Right hindlimb (tissue), 1 donor: ENCODE measurements at places on chromosomes 1 and 21.

GRCh38 chr1:25684216-25684965 lies 67.8 kb downstream of the MAN1C1 start:
- no peak for DNase-seq

GRCh38 chr1:56584910-56585528 lies 5.7 kb upstream of the PLPP3 start:
- peak; percentile 44 for DNase-seq

- DNase-seq = no peak
Observed at GRCh38 chr1:67348586-67349252, 41.0 kb downstream of the IL12RB2 start.

DNA sequence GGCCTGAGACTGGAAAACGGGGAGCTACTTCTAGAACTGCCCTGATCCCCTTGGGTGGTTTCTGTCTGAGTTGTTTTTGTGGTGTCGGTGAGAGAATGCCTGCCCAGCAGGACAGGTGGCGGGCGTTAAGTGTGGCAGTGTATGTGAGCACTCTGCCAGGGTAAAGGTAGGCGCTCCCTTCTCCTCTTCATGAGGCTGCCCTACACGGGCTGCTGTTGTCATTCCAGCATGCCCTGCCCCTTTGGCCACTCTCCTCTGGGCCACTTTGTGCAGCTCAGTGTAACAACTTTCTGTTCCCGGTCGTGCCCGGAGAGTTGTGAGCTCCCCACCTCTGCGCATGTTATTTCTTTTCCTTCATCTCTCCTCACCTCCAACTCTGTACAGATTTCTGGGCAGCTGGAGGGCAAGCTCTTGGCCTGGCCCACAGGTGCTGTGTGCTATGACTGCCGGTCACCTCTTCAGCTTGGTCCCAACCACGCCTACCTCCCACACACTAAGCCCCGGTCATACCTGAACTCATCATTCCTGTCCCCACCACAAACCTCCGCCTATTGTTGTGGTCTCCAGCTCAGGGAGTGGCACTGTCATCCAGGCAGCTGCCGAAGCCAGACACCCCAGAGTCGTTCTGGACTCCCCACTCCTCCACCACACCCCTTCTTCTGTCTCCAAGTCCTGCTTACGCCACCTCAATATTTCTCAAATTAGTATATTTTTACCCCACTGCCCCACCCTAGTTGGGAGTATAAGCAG lies 69.0 kb downstream of the GADD45A start:
- no peak for DNase-seq

DNA sequence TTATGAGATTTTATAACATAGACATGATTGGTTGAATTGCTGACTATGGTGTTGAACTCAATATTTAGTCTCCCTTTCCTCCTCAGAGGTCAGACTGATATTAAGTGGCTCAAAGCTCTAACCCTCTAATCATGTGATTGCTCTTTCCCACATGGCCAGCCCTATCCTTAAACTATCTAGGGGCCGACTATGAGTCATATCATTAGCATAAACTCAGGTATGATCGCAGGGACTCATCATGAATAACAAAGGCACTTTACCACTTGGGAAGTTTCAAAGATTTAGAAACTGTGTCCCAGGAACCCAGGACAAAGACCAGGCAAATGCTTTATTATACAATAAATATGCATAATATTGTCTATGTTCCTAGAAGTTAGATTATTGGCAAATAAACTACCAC lies 894.6 kb upstream of the NEGR1 start:
- DNase-seq = no peak

DNA sequence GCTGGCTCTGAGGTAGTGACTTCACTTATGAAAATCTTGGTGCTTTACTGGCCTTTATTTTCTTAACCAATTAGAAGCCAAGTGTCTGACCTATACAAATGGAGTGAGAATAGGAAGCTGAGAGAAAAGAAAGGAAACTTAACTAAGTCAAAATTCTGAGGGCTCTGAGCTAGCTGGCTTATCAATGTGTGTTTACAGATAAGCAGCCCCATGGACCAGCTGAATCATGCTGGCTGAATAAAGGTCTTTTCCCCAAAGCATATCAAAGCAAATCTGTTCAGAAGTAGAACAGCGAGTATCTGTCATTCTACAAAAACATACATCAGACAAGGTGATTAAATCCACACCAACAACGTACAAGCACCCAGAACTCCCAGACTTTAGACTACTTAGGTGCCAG lies 117.2 kb downstream of the BRINP2 start:
- DNase-seq = no peak

GRCh38 chr1:43279666-43280065 lies 5.7 kb downstream of the C1orf210 start:
- no peak for DNase-seq

GRCh38 chr1:109240158-109241152 lies 8.9 kb upstream of the CELSR2 start:
- DNase-seq = peak; percentile 87

GRCh38 chr1:80054129-80054528 lies 1047.6 kb upstream of the ADGRL4 start:
- DNase-seq = no peak

GRCh38 chr1:40183055-40183710 lies 22.0 kb downstream of the RLF start:
- DNase-seq = no peak

DNA sequence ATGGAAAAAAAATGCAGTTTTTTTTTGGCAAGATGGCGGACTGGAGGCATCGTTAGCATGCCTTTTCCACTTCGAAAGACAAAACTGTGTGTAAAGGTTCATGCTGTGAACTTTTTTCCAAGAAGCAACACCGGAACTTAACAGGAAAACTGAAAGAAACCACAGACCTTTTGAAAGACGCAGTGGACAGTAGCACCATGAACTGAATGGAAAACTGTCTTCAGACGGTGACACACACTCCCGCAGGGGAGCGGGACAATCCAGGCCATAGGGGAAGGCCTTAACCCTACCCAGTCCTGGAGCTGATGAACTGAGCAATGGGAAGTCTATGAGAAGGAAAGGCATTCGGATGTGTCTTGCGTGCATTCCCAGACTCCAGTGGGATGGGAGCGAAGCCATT lies 54.9 kb downstream of the NEK7 start:
- no peak for DNase-seq

GRCh38 chr1:113103977-113104376 lies 31.0 kb downstream of the LRIG2 start:
- DNase-seq = no peak

DNA sequence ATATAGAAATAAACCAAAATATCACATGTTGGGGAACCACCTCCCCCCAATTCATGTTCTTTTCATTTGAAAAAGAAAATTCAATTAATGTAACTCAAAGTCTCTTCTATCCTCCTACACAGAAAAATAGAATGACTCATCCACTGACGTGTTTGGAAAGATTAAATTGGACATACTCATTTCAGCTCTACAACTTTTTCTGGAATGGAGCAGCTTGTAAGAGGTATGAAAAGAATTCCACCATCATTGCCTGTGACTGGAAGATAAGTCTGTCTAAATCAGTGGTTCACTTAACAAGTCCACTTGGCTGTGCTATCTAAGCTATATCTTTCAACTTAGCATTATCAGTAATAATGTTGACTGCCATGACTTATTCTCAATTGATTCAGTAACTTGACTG lies 702.3 kb downstream of the BRINP3 start:
- DNase-seq = no peak

- DNase-seq = no peak
Observed at GRCh38 chr21:32163386-32163785, 115.5 kb downstream of the MIS18A start.

DNA sequence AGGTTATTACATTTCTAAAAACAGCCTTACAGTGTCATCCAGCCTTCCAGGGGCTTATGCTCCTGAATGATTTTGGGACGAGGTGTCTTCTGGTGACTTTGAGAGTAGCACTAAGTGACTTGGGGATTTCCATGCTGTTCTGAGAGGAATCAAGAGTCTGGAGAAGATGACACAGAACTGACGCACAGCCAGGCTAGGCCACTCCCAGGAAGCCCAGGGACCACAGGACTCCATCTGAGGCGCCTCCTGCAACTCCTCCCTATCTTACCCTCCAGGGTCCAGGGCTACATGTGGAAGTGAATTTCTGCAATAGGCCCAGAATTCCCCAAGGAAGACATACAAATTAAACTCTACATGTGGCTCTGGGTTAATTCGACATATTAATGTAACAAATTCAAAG lies 92.5 kb downstream of the SLC25A24 start:
- no peak for DNase-seq

DNA sequence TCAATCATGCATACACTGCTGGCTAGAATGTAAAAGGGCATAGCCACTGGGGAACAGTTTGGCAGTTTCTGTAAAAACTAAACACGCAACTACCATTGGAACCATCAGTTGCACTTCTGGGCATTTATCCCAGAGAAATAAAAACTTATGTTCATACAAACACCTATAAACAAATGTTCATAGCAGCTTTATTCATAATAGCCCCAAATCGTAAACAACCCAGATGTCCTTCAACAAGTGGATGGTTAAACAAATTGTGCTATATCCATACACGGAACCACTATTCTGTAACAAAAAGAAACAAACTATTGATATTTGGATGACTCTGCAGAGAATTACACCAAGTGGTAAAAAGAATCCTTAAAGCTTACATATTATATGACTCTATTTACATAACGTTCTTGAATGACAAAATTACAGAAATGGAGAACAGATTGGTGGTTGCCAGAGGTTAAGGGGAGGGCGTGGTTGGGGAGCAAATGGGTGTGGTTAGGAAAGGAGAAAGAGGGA lies 22.8 kb downstream of the LACTBL1 start:
- no peak for DNase-seq

DNA sequence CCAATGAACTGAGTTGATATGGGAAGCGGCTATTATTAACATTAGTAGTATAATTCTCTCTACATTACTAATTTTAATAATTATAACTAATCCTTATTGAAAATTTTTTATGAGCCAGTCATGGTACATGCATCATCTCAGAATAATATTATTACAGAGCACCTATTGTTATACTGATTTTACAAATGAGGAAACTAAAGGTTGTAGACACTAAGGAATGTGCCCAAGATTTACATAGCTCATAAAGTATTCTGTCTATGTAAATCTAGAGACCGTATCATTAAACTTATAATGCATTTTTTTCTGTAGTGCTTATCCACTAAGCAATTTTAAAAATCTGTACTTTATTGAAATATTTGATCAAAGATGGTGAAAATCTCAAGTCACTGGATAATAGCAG lies 825.9 kb downstream of the PLA2G4A start:
- DNase-seq = no peak

- DNase-seq = no peak
Observed at GRCh38 chr1:155636397-155637153, 26.6 kb downstream of the MSTO1 start.

- no peak for DNase-seq
Observed at GRCh38 chr1:2823921-2824610, 22.6 kb upstream of the TTC34 start.

DNA sequence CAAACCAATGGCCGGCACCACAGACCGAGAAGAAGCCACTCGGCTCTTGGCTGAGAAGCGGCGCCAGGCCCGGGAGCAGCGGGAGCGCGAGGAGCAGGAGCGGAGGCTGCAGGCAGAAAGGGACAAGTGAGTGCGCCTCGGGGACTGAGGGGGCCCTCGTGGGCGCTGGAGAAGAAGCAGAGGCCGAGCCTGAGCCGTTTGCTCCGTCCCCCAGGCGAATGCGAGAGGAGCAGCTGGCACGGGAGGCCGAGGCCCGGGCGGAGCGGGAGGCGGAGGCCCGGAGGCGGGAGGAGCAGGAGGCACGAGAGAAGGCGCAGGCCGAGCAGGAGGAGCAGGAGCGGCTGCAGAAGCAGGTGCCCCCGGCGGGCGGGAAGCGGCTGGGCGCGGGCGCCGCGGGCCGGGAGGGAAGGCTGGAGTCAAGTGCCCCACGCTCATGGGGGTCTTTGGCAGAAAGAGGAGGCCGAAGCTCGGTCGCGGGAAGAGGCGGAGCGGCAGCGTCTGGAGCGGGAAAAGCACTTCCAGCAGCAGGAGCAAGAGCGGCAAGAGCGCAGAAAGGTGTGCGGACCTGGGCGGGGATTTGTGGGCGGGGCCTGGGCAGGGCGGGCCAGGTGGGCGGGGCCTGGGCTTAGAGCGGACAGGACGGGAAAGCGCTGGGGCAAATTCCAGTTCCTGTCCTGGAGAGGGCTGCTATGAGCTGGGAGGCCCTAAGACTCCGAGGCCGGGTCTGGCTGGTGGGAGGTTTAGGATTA lies 22.7 kb downstream of the MAP7D1 start:
- DNase-seq = no peak

GRCh38 chr1:46166521-46167462 lies 8.1 kb upstream of the TSPAN1 start:
- peak; percentile 62 for DNase-seq

DNA sequence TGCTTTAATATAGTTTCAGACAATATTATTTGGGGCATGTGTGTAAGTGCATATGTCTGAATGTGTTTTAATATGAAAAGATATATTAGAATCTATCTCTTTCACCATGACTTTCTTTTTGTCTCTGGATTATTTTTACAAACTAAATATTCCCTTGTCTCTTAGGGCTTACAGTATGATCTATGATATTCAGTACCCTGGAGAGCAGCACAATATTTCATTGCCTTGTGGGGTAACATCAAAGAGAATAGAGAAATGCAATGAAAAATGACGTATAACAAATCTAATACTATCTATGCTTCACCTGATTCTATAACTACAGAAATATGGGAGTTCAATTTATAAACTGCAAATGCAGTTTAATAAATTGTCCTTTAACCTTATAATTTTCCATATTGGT lies 2084.5 kb downstream of the MRPL39 start:
- DNase-seq = no peak

DNA sequence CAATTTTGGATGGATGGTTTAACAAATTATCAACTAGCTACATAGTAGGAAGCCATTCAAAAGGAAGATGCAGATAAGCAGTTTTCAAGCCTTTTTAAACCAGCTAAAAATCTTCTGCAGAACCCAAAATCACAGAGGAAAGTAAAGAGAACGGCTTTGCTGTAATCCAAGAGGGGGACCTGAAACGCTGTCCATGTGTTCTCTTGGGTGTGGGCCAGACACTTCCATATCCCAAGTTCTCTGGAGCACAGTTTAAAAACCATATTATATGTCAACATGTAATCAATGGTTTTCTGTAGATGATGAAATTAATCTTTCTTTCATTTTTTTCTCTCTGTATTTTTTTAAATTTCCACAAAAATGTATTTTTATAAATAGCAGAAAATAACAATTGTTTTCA lies 90.5 kb downstream of the SELENOF start:
- DNase-seq = peak; percentile 32

GRCh38 chr1:3669421-3669821 lies 17.1 kb downstream of the TP73 start:
- peak; percentile 15 for DNase-seq

DNA sequence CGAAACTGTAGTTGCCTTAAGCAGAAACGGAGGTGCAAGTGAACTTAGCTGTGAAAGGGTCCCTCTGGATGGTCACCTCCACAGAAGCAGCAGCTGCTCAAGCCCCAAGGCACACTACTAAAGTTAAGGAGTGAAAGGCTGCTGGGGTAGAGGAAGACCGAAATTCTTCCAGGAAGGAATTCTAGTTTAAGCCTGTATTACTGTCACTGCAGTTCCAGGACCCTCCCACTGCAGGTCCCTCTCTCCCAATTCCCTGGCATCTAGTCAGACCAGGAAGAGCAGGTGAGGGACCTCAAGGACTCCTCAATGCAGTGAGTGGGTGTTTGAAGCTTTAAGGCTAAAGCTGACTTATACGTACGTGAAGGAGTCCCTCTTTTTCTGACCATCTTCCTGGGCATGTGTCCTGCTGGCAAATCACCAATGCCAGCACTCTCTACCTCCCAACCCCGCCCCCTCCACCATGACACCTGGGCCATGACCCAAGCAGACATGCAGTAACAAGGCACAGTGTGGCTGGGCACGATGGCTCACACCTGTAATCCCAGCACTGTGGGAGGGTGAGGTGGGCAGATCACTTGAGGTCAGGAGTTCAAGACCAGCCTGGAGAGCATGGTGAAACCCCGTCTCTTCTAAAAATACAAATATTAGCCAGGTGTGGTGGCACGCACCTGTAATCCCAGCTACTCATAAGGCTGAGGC lies 57.2 kb downstream of the TGFBR3 start:
- no peak for DNase-seq
